ENCODE measurements at places on chromosomes 1 and 21. TPM values are rescaled to one million over a fixed set of nuclear protein-coding genes. Genes with fewer than 3 reads are reported as not detected.
A peak's percentile ranks its signal among the peaks of the same experiment; 100 is the strongest.

The ANKRD35 gene
- 0.76 TPM for total RNA-seq

The MTR gene
- total RNA-seq: 41.7 TPM

The GBP1 gene
- 146 TPM for total RNA-seq

The LPAR3 gene
- 0.94 TPM for total RNA-seq

DNA sequence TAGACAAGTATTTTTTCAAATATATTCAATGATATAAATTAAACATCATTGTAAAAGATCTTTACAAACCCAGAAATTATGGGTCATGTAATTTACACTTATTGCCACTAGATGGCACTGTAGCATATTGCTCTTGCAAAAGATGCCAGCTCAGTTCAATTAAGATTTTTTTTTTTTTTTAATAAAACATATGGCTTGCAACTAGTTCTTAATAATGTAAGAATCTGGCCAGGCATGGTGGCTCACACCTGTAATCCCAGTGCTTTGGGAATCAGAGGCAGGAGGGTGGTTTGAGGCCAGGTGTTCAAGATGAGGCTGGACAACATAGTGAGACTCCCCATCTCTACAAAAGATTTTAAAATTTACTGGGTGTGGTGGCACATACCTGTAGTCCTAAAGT, 49.4 kb upstream of the DESI2 start:
- DNase-seq: no peak

DNA sequence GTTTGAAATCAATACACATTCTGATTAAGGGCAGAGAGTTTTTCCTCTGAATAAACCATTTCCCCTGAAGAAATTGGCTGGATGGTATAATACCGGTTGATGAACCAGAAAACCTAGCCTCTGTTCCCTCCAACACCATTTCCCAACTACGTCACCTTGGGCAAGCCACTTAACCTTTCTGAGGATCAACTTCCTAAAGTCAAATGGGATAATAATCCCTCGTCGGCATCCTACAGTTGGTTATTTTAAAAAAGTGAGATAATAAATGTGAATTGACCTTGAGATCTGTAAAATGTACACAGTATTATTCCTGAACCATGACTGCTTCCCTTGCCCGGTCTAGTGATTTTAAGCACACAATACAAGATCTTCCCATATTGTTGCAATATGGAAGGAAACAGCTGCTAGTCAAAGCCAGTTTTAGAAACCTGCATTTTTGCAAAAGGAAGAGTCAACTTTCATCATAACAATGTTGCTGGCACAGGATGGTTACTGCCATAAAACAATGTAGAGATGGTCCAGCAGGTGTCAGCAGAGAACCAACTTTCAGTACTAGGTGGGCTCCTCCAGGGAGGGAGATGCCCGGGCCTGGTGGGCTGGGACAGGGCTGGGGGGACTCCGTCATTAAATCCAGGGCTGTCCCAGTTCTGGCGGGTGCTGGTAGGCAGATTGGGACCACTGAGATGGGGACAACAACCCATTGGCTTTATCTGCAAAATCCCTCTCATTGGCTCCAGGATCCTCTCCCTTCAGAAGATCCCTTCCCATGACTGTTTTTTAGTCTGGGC, 5.2 kb upstream of the HLX start:
- DNase-seq: peak; percentile 45

GRCh38 chr1:184854496-184855140, 100.0 kb upstream of the EDEM3 start:
- DNase-seq: no peak

- DNase-seq: no peak
Measured at GRCh38 chr21:16308269-16308668, 578.5 kb downstream of the USP25 start.

- DNase-seq: no peak
Measured at GRCh38 chr1:183272390-183272848, 86.4 kb downstream of the LAMC2 start.

DNA sequence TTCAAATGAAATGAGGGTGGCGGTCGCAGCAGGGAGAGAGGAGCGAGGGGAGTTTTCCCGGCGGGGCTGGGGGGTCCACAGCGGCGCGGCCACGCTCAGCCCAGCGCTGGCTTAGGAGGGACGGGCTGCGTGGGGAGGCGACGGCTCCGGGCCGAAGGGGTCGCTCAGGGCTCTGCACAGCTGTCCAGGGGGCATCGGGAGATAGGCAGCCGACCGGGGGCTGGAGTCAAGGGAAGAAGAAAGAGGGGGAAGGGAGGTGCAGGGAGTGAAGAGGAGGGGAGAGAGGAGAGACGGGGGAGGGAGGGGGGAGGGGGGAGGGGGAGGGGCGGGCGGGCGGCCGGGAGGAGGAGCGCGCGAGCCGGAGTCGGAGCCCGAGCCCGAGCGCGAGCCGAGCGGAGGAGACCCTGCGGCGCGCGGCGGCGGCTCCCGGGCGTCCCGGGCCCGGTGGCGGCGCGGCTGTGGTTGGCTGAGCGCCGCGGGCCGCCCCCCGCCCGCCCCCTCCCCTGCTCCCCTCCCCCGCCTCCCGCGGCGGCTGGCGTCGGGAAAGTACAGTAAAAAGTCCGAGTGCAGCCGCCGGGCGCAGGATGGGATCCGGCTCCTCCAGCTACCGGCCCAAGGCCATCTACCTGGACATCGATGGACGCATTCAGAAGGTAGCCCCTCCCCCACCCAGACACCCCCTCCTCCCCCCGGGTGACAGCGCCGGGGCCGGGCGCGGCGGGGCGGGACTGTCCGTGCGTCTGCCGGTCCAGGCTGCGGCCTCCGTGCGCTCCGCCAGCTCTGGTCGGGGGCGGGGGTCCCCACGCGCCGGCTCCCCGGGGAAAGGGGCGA, at the start of gene PDE9A:
PDE9A (plus strand) TSS at position 391 of the 831 bp plus-strand sequence; CDS start at position 585, 194 bp downstream.
- peak; percentile 34 for DNase-seq

- peak; percentile 55 for DNase-seq
Measured at GRCh38 chr1:234911787-234912186, 216.8 kb downstream of the TOMM20 start.

DNA sequence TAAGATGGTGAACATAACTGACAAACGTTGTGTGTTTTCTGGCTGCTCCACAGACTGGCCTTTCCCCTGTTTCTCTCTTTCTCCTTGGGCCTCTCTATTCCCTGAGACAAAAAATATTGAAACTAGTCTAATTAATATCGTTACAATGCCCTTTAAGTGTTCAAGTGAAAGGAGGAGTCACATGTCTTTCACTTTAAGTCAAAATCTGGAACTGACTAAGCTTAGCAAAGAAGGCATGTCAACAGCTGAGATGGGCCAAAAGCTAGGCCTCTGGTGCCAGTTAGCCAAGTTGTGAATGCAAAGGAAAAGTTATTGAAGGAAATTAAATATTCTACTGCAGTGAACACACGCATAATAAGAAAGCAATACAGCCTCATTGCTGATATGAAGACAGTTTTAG, 32.2 kb upstream of the FCRL3 start:
- DNase-seq: no peak

DNA sequence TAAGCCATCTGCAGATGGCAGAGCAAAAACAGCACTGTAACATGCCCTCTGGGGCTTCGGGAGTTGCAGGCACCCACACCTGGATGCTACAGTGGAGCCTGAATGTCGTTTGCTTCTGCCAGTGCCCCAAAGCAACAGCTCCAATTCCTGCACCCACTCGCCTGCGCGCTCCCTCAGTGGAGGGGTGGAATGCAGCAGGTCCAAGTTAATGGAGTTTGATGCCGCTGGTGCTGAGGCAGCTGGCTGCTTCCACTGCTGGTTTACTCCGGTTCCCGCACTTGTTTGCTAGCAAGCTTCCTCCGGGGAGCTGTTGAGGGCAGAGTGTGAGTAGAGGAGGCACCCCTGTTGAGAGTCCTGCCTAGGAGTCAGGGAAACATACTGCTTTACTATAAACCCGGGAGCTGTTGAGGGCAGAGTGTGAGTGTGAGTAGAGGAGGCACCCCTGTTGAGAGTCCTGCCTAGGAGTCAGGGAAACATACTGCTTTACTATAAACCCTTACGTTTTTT, 584.0 kb upstream of the TMPRSS15 start:
- no peak for DNase-seq

DNA sequence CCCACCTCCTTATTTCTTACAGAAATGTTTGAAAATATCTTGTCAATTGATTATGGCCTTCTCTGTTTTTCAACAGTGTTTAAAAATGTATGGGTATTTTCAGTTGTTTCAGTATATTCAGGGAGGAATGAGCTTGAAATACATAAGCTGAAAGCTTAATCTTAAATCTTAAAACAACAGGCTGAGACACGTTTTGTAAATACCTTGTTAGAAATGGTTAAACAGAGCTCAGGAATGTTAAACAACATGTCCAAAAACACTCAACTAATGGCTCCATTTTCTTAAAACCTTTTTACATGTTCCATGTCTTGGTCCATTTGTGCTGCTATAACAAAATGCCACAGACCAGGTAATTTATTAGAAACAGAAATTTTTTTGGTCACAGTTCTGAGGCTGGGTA, 953.8 kb upstream of the ADGRL2 start:
- DNase-seq: no peak

Data from activated CD8-positive, alpha-beta T cell treated with anti-CD3 and anti-CD28 coated beads, Interleukin-2, amount 10 ng/mL, durations not matched to agents 7 days and 5 days (primary cell).